Natural killer cell treated with Interleukin-12 subunit alpha and Interleukin-12 subunit beta and Interleukin-15 and Interleukin-18, amount 100 ng/mL, for 72 hours (primary cell): ENCODE measurements at places on chromosomes 12 and 14. TPM values are rescaled to one million over a fixed set of nuclear protein-coding genes. Genes with fewer than 3 reads are reported as not detected.

DNA sequence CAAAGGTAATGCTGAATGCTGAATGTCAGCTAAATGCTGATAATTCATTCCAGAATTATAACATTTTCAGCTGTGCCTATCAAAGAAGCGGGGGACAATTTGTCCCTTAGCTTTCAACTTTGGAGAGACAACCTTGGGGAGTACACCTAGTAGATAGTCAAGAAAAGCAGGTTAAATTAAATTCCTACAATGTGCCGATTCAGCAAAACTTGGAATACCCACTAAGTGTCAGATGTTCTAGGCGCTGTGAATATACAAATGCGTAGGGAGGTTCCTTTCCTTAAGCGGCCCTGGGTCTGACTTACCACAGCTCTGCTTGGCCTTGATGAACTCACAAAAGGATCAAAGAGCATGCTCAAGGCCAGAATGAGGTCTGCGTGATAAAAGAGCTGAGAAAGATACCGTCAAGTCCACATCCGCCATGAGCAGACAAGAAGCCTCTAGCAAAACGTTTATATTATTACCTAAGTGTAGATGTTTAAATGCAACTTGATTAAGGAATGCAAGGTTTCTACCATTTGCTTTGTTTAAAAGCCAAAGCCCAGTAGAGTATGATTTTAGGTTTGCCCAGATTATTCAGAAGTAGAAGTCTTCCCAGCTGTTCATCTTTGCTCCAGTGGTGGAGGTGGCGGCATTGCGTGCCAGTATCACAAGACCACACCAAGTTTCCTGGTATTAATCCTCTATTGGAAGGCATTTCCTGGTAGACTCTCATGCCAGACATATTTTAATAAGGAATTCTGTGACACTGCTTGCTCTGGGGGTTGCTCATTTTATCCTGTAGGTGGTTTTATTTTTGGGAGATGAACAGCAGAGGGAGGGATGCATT lies 368.6 kb downstream of the DPF3 start:
- H3K36me3 ChIP-seq: peaks cover 25% of the 10 kb centered on the region
- H3K27ac ChIP-seq: peak overlapping the region; percentile 30
- H3K4me3 ChIP-seq: peak overlapping the region; percentile 27
- DNase-seq: no peak

GRCh38 chr12:30828686-30829085 lies 73.9 kb upstream of the CAPRIN2 start:
- H3K4me1 ChIP-seq: peaks cover 5% of the 10 kb centered on the region
- no peak overlapping the region for H3K4me3 ChIP-seq
- H3K27ac ChIP-seq: no peak overlapping the region
- peaks cover 34% of the 10 kb centered on the region for H3K27me3 ChIP-seq
- DNase-seq: no peak

DNA sequence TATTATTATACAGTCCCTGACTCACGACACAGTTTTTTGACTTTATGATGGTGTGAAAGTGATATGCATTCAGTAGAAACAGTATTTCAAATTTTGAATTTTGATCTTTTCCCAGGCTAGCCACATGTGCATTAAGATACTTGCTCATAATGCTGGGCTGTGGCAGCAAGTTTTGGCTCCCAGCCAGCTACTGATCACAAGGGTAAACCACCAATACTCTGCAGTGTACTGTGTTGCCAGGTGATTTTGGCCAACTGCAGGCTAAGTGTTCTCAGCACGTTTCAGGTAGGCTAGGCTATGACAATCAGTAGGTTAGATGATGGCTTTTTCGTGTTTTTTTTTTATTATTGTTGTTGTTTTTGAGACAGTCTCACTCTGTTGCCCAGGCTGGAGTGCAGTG lies 69.4 kb upstream of the ACTN1 start:
- H3K36me3 ChIP-seq: peaks cover 5% of the 10 kb centered on the region
- no peak overlapping the region for H3K27ac ChIP-seq
- H3K4me3 ChIP-seq: no peak overlapping the region
- DNase-seq: no peak
- H3K4me1 ChIP-seq: peaks cover 7% of the 10 kb centered on the region
- no peaks in the 10 kb centered on the region for H3K27me3 ChIP-seq

DNA sequence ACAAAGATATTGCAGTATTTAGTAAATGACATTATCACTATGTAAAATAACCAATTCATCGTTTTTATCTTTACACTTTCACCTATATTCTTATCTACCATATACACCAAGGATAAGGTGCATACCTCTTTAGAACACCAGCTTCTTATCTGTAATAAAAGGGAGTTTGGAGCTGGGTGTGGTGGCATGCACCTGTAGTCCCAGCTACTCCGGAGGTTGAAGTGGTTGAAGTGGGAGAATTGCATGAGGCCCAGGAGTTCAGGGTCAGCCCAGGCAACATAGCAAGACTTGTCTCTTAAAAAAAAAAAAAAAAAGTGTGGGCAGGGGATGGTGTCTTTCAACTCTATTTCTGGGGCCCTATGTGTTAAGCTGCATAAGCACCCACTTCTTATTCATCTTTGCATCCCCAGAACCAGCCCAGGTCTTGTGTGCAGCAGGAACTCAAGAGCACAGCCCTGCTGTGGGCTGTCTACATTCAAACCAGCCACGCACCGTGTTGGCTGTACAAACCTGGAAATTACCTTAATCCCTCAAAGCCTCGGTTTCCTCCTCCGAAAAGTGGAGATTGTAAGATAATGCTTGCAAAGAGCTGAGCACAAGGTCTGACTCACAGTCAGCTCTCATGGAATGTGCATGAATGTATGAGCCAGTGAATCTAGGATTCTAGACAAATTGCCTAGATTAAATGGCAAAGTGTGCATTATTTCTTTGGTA lies 256.6 kb upstream of the FOXN3 start:
- peaks cover 13% of the 10 kb centered on the region for H3K4me1 ChIP-seq
- peaks cover 6% of the 10 kb centered on the region for H3K36me3 ChIP-seq
- peak overlapping the region; percentile 12 for H3K27ac ChIP-seq
- H3K27me3 ChIP-seq: no peaks in the 10 kb centered on the region
- H3K4me3 ChIP-seq: no peak overlapping the region

DNA sequence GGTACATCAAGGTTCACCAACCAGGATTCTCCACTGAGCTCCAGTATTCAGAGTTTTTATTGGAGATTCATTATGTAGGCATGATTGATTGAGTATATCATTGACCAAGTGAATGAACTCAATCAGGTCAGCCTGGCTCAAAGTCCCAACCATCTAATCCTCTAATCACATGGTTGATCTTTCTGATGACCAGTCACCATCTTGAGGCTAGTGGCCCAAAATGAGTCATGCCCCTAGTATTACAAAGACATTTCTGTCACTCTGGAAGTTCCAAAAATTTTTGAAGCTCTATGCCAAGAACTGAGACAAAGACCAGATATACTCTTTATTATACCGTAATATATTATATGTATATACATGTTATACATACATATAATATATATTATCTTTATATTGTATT lies 75.9 kb upstream of the ATF7IP start:
- H3K36me3 ChIP-seq: no peaks in the 10 kb centered on the region
- no peak overlapping the region for H3K4me3 ChIP-seq
- peaks cover 6% of the 10 kb centered on the region for H3K4me1 ChIP-seq

GRCh38 chr12:77947746-77948145 lies 117.1 kb downstream of the NAV3 start:
- no peak for DNase-seq
- no peaks in the 10 kb centered on the region for H3K36me3 ChIP-seq
- H3K4me1 ChIP-seq: no peaks in the 10 kb centered on the region
- no peaks in the 10 kb centered on the region for H3K27me3 ChIP-seq

- no peak overlapping the region for H3K4me3 ChIP-seq
- no peaks in the 10 kb centered on the region for H3K36me3 ChIP-seq
- no peaks in the 10 kb centered on the region for H3K27me3 ChIP-seq
- no peak for DNase-seq
- no peaks in the 10 kb centered on the region for H3K4me1 ChIP-seq
Observed at GRCh38 chr14:69318241-69318640, 58.3 kb downstream of the GALNT16 start.

GRCh38 chr14:58797010-58797429 lies 159.3 kb downstream of the DACT1 start:
- H3K4me3 ChIP-seq: no peak overlapping the region
- no peak overlapping the region for H3K27ac ChIP-seq
- no peak for DNase-seq
- H3K27me3 ChIP-seq: peaks cover 5% of the 10 kb centered on the region
- no peaks in the 10 kb centered on the region for H3K36me3 ChIP-seq
- no peaks in the 10 kb centered on the region for H3K4me1 ChIP-seq

- no peak for DNase-seq
- H3K27ac ChIP-seq: peak overlapping the region; percentile 6
- H3K36me3 ChIP-seq: peaks cover 7% of the 10 kb centered on the region
- H3K27me3 ChIP-seq: no peaks in the 10 kb centered on the region
- H3K4me1 ChIP-seq: peaks cover 40% of the 10 kb centered on the region
- H3K4me3 ChIP-seq: no peak overlapping the region
Observed at GRCh38 chr12:94265539-94265938, 117.2 kb downstream of the PLXNC1 start.

- no peak overlapping the region for H3K4me3 ChIP-seq
- H3K27me3 ChIP-seq: no peaks in the 10 kb centered on the region
- H3K36me3 ChIP-seq: no peaks in the 10 kb centered on the region
- H3K4me1 ChIP-seq: no peaks in the 10 kb centered on the region
- no peak for DNase-seq
Observed at GRCh38 chr14:90850487-90850886, 34.3 kb upstream of the TTC7B start.

DNA sequence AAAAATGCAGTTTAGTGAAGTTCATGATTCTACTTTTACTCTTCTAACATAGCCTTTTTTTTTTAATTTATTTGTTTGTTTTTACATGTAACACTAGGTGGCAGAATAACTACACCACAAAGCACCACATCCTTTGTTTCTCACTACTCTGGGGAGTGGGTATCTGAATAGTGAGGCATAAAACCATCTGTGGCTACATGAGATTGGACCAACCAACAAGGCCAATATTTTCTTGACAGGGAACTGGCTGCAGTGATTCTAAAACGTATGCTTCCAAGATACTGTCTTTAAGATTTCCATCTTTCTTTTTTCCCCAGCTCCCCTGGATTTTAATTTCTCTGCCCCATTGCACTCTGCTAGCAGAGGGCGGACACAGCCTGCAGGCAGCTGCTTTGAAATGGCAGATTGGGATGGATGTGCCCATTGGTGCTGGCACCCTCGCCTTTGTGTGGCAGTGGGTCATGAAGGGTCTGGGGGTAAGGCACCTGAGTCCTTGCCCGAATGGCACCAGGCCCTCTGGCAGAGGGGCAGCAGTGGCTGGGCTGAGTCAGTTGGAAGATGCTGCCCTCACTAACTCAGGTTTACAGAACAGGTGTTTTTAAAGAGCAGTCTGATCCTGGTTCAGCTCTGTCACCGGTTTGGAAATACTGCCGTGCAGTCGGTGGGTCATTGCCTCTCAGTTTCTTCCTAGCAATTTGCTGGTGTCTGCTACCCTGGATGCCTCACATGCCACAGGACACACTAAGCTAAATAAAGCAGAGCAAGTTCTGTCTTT lies 429.1 kb downstream of the RAD51B start:
- no peak overlapping the region for H3K4me3 ChIP-seq
- no peaks in the 10 kb centered on the region for H3K36me3 ChIP-seq
- DNase-seq: no peak
- peaks cover 31% of the 10 kb centered on the region for H3K4me1 ChIP-seq
- peak overlapping the region; percentile 52 for H3K27ac ChIP-seq

DNA sequence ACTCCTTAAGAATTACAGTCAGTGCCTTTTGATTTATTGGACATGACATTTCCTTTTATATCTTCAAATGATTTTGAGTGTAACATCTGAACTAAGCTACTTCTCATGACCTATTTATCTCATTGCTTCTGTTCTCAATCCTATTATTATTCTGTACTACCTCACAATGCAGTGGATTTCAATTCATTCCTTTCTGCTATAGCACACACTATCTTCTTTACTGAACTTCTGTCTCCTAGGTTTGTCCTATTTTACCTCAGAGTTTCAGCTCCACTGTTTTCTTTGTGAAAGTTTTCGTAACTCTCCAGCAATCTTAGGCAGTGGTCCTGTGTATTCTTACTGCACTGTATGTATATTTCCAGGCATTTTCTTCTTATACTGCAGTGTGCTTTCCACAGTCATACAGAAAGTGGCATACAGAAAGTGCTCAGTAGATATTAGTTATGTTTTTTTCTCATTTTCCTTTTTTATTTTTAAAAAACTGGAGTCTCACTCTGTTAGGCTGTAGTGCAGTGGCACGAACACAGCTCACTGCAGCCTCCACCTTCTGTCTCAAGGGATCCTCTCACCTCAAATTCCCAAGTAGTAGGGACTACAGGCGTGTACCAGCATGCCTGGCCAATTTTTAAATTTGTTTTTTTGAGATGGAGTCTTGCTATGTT lies 368.6 kb upstream of the RGS6 start:
- H3K27me3 ChIP-seq: no peaks in the 10 kb centered on the region
- DNase-seq: no peak
- H3K36me3 ChIP-seq: no peaks in the 10 kb centered on the region
- H3K4me3 ChIP-seq: no peak overlapping the region

DNA sequence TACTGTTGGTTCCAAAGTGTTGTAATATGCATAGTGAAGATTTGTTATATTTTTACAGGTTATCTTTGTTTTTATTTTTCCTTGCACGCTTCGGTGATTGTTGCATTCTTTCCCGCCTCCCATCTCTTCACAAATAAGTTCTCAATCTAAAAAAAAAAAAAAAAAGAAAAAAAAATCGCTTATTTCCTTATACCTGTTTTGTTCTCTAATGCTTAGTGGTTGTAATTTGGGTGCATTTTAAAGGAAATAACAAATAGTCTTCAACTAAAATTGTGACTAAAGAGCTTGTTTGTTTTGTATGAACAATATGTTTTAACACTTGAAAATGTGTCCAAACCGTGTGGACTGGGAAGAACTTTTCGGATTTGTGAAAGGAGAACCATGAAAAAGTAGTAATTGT lies 1.5 kb downstream of the CAND1 start:
- peaks cover 6% of the 10 kb centered on the region for H3K36me3 ChIP-seq
- peak overlapping the region; percentile 96 for H3K27ac ChIP-seq
- peak overlapping the region; percentile 85 for H3K4me3 ChIP-seq

- H3K4me3 ChIP-seq: no peak overlapping the region
- no peak overlapping the region for H3K27ac ChIP-seq
- no peaks in the 10 kb centered on the region for H3K27me3 ChIP-seq
- no peaks in the 10 kb centered on the region for H3K4me1 ChIP-seq
Observed at GRCh38 chr12:90653040-90653439, 301.9 kb downstream of the CCER1 start.

GRCh38 chr12:124872068-124872719 lies 8.5 kb upstream of the SCARB1 start:
- no peak for DNase-seq
- no peak overlapping the region for H3K27ac ChIP-seq
- H3K27me3 ChIP-seq: peaks cover 11% of the 10 kb centered on the region
- peaks cover 8% of the 10 kb centered on the region for H3K4me1 ChIP-seq
- no peaks in the 10 kb centered on the region for H3K36me3 ChIP-seq

Gene TGM1
- total RNA-seq: 2.5 TPM

Gene FOXM1
- 48.9 TPM for total RNA-seq

Gene RIMBP2
- total RNA-seq: not detected

Gene ARMH4
- total RNA-seq: not detected

Gene IFI27L1
- 23.0 TPM for total RNA-seq

Gene NXPH4
- 0.73 TPM for total RNA-seq

Gene DPF3
- total RNA-seq: 13.2 TPM

Gene MSI1
- total RNA-seq: not detected
